Airway epithelial cell (primary cell): ENCODE measurements at places on chromosomes 7 and 10. TPM values are rescaled to one million over a fixed set of nuclear protein-coding genes. Genes with fewer than 3 reads are reported as not detected.

The ELMO1 gene
- 0.28 TPM in 1 of 2 replicates, not detected in the other for total RNA-seq

The BTBD16 gene
- total RNA-seq = 0.14 and 0.42 TPM in 2 replicates

The MSMB gene
- total RNA-seq = 0.84 and 2.0 TPM in 2 replicates

The CALD1 gene
- total RNA-seq = 94.7 and 125 TPM in 2 replicates

The CREM gene
- 16.9 and 21.7 TPM in 2 replicates for total RNA-seq

The IL15RA gene
- 2.6 and 6.2 TPM in 2 replicates for total RNA-seq

The VCL gene
- total RNA-seq = 77.5 and 96.2 TPM in 2 replicates
